ENCODE measurements at places on chromosomes 16 and 17.

DNA sequence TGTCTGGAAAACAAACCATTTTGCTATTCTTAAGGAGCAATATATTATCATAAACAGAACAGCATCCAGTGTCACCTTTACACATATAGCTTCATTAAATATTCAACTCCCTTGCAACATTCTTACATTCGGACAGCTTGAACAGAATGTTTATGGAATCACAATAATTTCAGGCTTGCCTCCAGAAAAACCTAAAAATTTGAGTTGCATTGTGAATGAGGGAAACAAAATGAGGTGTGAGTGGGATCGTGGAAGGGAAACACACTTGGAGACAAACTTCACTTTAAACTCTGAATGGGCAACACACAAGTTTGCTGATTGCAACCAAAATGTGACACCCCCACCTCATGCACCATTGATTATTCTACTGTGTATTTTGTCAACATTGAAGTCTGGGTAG, 51.4 kb downstream of the TBC1D26 start:
- DNase-seq, result no peak

- no peak for DNase-seq
These were observed 18.9 kb upstream of the GINS2 start for GRCh38 chr16:85707528-85708095.

- no peak for DNase-seq
These were observed 246.5 kb downstream of the FOXL1 start for GRCh38 chr16:86824751-86825296.

- no peak for DNase-seq
These were observed 149.6 kb downstream of the SOX9 start for GRCh38 chr17:72270273-72270924.

- no peak for DNase-seq
These were observed 1.2 kb upstream of the YPEL2 start for GRCh38 chr17:59330053-59330942.

GRCh38 chr16:14449790-14450480, 180.1 kb downstream of the PARN start:
- DNase-seq, result no peak

GRCh38 chr17:79544142-79544914, 66.5 kb downstream of the RBFOX3 start:
- no peak for DNase-seq

All from stimulated activated CD4-positive, alpha-beta T cell treated with anti-CD3 and anti-CD28 coated beads, Interleukin-1b, Interleukin-23, amount 100 ng/mL, for 1 hour (primary cell).